ENCODE measurements at places on chromosomes 16 and 17.

GRCh38 chr17:79024901-79025737 is 1.1 kb downstream of the C1QTNF1 start:
- DNase-seq, result no peak

DNA sequence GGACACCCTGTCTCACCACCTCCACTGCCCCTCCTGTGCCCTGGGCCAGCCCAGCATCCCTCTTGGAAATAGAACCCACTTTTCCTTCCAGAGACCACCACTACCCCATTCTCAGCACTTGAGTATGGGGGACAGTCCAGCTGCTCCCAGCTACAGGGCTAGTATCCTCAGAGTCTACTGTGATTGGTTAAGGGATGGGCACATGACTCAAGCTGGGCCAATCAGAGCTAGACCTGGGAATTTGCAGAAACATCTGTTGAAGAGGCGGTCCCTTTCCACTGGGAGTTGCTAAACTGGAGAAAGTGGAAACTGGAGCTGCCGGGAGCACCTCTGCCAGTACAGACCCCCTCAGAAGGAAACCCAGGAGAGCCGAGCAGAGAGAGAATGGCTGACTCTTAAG is 156.6 kb downstream of the GSG1L start:
- no peak for DNase-seq

DNA sequence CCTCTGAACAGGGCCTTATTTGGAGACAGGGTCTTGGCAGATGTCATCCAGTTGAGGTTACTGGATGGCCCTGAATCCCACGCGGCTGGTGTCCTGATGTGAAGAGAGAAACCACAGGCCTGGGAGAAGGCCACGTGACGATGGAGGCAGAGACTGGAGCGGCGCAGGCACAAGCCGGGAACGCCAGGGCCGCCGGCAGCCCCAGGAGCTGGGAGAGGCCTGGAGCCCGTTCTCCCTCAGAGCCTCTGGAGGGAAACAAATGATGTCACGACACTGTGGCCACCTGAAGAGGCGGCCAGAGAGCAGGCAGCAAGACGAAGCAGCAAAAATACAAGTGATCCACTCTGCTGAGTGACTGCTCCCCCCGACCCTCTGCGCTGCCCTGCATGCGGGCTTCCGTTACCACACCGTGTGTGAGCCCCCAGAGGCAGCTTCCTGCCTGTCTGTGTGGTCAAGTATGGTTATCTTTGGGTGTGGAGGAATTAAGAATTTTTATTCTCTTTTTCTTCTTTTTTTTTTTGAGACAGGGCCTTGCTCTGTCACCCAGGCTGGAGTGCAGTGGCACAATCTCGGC is 11.6 kb downstream of the CD7 start:
- no peak for DNase-seq

DNA sequence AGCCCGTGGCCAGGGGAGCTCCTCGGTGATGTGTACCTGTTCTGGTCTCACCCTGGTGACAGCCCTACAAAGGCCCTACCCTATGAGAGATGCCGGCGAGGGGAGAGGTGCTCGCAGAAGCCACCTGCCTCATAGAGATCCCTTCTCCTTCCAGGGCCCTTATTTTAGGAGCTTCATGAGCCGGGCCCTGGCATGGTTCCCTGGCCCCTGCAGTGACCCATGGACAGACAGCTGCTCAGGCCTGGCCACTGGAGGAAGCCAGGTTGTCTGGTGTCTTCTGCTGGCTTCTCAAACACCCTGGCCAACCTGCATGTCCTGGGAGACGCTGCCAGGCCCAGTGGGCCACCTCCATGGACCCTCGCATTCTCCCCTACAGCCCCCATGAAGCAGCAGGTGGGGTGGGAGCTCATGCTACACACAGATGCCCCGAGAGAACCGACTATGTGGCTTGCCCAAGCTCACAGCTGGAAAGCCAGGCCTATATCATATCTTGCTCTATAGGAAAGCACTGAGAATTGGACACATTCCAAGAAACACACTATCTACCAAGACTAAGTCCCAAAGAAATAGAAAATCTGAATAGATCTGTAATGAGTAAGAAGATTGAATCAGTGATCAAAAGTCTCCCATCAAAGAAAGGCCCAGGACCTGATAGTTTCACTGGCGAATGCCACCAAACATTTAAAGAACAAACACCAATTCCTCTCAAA is 7.2 kb upstream of the AATK start:
- no peak for DNase-seq

DNA sequence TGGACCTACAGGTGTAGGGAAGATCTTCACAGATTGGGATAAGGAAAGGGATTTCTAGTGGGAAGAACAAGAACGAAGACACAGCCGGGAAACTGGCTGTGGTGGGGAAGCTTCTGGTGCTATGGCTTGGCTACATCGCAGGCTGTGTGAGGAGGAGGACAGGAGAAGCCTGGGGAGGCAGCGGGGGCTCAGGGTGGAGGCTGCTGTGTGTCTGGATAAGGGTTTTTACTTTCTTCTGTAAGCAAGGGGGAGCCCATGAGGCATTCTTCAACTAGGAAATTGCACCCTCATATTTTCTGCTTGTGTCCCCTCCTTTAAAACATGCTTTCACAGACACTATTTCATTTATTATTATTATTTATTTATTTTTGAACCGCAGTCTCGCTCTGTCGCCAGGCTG is 2.9 kb upstream of the RHBDF2 start:
- DNase-seq, result peak; percentile 42

GRCh38 chr17:68777243-68777855 is 176.2 kb upstream of the FAM20A start:
- DNase-seq, result peak; percentile 62

DNA sequence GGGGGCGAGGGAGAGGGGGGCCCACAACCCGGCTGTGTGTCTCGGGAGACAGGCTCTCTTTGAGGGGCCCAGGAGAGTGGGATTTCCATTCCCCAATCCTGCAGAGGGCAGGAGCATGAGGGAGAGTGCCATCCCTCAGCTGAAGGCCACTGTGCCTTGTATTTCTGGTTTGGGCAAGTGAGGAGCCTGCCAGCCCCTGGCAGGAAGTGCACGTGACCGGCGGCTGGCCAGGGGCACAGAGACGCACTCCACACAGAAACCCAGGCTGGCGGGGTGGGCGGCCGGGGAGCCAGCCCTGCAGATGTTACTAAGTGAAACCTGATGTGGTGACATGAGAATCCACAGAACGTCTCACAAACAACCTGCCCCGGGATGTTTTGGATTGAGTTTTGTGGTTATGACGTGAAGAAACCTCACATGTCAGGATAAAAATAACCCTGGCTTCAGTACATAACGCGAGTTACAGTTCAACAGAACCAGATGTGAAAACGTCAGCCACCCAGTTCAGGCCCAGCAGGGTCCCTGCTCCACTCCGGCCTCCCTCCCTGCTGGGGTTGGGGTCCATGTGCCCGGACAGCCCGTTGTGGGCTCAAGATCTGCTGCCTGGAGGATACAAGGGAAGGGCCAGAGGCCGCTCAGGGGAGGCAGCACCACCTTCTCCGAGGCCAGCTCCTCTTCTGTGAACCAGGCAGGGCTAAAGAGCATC is 51.7 kb upstream of the MTSS2 start:
- peak; percentile 8 for DNase-seq

DNA sequence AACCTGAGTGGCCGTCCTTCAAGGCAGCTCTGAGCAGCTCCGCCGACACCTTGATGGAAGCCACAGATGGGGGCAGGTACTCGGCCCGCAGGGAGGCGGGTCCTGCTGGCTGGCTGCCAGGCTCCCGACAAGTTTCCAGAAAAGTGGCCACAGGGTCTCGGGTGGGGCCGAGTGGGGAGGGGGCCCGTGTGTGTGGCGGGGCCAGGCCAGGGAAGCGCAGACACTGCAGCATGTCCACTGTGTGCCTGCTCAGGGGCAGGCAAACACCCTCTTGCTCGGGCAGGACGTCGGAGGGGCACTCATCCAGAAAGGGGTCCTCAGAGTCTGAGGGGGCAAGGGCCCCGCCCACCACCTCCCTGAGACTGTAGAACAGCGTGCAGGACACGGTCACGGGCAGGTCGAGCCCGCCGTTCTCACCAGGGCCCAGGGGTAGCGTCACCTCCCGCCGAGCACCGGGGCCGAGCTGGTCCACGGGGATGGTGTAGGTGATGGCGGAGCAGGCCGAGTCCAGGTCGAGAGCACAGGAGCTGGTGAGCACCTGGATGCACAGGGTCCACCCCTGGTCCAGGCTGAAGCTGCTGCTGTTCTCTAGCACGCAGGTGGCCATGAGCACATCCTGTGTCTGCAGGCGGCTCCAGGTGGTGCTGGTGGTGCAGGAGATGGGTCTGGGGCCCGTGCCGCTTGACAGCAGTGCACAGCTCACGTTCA is 5.1 kb downstream of the FAAP100 start:
- DNase-seq, result no peak

DNA sequence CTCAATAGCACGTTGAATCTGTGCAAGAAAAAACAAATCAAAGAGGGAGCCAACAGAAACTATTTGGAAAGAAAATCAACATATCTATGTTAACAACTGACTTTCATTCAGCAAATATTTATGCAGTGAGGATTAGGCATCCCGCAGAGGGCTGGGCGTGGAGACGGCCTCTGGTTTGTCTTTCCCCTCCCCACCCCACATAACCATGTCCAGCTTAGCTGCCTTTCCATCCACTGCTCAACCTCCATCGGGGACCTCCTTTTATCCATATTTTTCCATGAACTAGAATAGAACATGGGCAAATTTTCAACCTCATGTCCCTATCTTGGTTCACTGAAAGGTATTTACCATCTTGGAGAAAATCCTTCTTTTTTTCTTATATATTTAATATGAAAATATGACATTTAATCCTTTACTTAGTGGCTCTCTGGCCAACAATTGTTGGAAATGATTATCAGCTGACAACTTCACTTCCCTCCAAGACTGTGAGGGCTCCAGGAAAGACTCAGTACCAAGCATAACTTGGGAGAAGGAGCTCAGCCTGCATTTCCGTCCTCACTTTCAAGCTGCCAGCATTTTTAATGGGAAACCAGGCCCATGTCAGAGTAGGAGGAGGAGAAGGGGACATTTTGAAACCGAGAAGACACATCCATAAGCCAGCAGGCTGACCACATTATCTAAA is 462.6 kb upstream of the MAF start:
- DNase-seq, result no peak

DNA sequence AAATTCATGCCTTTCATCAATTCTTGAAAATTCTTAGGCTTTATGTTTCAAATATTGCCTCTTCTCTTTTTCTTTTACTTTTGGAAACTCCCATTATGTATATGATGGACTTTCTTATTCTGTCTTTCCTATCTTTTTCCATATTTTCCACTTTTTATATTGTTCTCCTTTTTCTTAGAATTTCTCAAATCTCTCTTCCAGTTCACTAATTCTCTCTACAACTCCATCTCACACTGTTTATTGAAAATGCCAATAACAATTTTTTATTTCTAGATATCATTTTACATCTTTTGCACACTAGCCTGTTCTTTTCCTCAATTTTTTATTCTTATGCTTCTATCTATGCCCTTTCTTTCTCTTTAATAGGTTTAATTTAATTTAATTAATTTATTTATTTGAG is 43.8 kb upstream of the EFCAB3 start:
- DNase-seq, result no peak

DNA sequence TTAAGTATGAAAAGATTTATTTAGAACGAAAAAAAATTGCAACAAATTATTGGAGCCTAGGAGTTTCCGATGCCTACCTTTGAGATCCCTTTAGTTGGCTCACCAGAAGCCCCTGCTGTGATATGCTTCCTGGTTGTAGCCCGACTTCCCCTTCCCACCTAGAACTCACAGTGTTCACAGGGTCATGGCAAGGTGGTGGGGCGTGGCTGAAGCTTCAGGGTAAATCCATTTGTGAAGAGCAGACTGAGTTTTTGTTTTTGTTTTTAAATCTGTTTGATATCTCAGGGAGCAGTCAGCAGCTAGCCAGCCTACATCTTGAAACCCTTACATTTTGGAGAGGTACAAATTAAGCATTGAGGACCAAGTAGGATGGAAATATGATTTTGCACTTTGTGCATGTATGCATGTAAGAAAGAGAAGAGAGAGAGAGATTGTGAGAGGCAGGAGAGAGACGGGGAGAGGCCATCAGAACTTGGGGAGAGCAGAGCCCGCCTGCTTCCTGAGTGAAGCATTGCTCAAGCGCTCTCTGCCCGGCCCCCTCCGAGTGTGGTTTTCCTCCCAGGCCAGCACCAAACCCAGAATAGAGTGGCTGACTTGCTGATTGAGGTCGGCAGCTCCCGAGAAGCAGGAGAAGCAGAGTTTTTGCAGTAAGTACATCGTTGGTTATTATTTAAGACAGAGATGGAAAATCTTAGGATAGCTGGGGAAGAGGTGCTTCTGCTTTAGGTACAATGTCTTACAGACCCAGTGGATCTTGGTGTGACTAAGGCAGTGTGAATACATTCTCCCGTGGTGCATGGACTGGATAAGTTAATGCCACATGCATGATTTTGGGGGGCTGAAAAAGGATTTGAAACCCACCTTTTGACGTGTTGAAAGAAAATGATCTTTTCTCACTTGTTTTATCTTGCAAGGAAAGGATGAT is 64.2 kb downstream of the SPECC1 start:
- DNase-seq, result peak; percentile 30

DNA sequence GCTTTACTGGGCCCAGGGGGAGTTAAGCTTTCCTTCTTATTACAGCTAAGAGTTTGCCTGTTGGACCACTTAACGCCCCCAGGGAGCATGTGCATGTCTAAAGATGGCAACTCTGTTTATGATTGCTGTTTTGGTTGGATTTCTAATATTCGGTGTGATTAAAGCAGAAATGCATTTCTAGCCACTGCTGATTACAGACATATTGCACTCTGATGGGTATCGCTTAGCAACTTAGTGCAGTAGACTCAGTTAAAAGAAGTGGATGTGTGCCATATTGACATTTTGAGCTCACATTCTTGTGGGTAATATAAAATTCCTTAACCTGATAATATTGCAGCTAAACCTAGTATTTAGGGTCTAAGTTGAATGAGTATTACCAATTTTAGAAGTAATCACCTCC is 4.2 kb downstream of the NF1 start:
- no peak for DNase-seq

DNA sequence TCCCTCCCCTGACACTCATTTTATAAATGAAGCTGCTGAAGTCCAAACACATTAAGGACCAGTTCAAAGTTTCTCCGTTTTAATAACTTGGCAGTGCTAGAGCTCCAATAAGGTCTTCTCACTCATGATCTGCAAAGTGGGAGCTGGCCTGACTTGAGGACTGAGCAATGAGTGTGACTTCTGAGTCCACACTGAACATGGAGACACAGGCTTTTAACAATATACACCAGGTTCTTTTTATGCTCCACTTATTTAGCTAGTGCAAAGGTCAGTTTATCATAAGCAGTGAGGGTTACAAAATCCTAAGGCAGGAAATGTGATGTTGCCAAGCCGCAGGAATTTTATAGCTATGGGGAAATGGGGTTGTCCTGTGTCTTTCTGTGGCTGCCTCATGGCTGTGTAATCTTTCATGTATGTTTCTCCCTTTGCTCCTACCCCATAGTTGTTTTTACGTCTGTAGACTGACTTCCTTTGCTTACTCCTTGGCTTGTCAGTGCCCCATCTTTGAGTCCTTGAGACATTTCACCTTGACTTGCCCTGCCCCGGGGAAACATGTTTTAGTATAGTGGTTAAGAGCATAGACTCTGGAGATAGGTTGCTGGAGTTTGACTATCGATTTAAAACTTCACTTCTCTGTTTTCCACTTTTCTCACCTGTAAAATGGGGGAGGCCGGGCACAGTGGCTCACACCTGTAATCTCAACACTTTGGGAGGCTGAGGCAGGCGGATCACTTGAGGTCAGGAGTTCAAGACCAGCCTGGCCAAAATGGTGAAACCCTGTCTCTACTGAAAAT is 12.2 kb upstream of the MMD start:
- peak; percentile 57 for DNase-seq

Measured in inflammatory macrophage treated with lipopolysaccharide for 4 hours (primary cell).